CD4-positive, alpha-beta T cell treated with Interferon gamma for 1 hour (primary cell): ENCODE measurements at places on chromosomes 5 and 9.

- DNase-seq, result no peak
Measured at GRCh38 chr5:38642189-38642911, 85.9 kb upstream of the LIFR start.

GRCh38 chr5:56281489-56282165, 48.5 kb upstream of the ANKRD55 start:
- DNase-seq, result no peak

GRCh38 chr5:177373806-177374205, 10.4 kb upstream of the SLC34A1 start:
- DNase-seq, result no peak

- no peak for DNase-seq
Measured at GRCh38 chr5:138488481-138488945, 23.2 kb downstream of the EGR1 start.

GRCh38 chr9:28853477-28853876, 1280.2 kb upstream of the C9orf72 start:
- no peak for DNase-seq

DNA sequence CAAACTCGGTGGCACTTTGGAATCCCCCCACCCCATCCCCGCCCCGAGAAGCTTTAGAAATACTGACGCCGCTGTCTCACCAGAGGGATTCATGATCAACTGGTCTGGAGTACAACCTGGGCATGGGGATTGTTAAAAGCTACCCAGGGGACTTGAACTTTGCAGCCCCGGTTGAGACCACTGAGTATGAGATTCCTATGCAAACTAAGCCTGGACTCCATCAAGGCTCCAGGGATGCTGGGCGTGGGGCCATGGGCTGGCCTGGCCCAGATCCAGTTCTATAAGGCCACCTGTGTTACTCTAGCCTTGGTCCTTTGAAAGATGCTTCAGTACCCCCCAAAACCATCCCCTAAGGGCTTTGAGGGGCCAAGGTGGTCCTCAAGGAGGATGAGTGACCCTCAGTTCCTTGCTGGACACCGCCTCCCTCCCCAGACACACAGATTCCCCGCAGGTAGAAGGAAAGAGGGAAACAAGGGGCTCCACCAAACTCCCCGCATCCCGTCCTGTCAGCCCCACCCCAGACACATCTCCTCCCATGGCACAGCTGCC, 68.5 kb downstream of the MRPL36 start:
- DNase-seq, result no peak

DNA sequence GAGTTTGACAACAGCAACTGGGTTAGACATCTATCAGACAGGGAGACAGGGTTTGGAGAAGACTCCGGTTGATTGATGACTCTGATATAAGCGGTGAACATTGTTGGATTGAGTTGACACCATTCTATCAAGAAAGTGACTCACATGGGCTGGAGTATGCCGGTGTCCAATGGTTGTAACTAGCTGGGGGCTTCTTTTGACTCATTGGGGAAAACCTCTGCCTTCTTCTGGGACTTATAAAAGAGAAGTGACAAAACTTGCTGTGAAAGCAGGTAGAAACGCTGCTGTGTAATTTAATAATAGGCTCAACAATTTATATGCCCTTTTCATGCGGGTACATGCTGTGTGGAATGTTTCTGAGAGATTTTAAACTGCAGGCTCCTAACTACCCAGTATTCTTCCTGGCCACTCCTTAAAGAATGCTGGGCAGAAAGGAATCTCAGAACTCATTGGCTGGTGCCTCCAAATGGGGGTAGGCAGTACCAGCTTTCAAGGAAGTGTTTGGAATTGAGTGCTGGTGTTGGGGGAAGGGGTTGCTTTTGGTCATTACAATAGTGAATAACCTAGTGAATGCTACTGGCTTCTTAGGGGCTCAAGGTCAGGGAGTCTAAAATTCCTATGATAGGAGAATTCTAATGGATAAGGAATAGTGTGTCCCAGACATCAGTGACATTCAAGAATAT, 43.9 kb downstream of the FYB1 start:
- no peak for DNase-seq
